ENCODE measurements at places on chromosomes 6 and 20.

GRCh38 chr6:102950967-102951366, 1557.5 kb downstream of the GRIK2 start:
- H3K27me3 ChIP-seq, result no peaks in the 10 kb centered on the region
- no peaks in the 10 kb centered on the region for H3K36me3 ChIP-seq
- DNase-seq, result no peak

DNA sequence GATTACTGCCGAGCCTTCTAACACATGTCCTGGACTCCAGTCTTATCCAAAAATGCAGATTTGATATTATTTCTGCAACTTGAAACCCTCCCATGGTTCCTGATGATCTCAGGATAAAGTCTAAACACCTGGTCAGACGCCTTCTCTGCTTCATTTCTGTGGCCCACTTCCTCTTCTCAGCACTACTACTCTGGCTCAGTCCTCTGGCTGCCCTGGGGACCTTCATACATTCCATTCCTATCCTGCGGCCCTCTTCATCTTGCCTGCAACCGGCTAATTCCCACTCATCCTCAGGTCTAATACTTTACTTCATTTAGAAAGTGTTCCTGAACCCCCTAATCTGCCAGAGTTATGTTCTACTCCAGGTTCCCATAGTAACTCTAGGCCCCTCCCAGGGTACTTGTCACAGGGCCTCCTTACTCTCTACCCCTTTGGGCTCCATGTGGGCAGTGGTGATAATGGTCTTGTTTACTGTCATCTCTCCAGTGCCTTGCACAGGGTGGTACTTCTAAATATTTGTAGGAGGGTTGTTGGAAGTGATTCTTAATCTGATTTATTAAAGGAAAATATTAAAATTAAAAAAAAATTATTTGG, 18.9 kb downstream of the MAN1A1 start:
- H3K4me1 ChIP-seq, result peaks cover 50% of the 10 kb centered on the region
- no peaks in the 10 kb centered on the region for H3K36me3 ChIP-seq
- no peak for DNase-seq
- H3K4me3 ChIP-seq, result no peak overlapping the region

DNA sequence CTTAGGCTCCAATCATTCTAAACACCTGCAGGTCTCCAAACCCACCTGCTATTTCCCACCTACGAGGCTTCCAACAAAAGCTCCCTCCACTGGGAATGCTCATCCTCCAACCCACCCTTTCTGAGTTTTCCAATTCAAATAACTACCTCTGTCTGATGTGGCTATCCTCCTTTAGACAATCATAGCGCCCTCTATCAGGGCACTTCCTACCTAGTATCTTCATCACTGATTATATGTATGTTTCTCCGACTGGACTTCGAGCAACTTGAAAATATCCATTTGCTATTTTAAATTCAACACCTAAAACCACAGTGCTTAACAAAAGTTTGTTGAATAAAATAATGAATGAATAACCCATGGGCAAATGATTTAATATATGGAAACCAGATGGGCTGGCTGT, 41.3 kb downstream of the MTFR2 start:
- no peaks in the 10 kb centered on the region for H3K36me3 ChIP-seq
- no peak for DNase-seq
- H3K4me3 ChIP-seq, result no peak overlapping the region
- no peak overlapping the region for H3K27ac ChIP-seq

GRCh38 chr20:31667315-31668285, 29.9 kb downstream of the COX4I2 start:
- DNase-seq, result no peak
- no peaks in the 10 kb centered on the region for H3K36me3 ChIP-seq
- peak overlapping the region; percentile 72 for H3K27ac ChIP-seq
- H3K27me3 ChIP-seq, result no peaks in the 10 kb centered on the region
- no peak overlapping the region for H3K4me3 ChIP-seq

- no peak overlapping the region for H3K4me3 ChIP-seq
- DNase-seq, result no peak
- peaks cover 29% of the 10 kb centered on the region for H3K4me1 ChIP-seq
- no peaks in the 10 kb centered on the region for H3K36me3 ChIP-seq
- no peaks in the 10 kb centered on the region for H3K27me3 ChIP-seq
- no peak overlapping the region for H3K27ac ChIP-seq
Observed at GRCh38 chr20:50629670-50630045, 61.7 kb downstream of the RIPOR3 start.
